ENCODE measurements at places on chromosomes 4 and X.

DNA sequence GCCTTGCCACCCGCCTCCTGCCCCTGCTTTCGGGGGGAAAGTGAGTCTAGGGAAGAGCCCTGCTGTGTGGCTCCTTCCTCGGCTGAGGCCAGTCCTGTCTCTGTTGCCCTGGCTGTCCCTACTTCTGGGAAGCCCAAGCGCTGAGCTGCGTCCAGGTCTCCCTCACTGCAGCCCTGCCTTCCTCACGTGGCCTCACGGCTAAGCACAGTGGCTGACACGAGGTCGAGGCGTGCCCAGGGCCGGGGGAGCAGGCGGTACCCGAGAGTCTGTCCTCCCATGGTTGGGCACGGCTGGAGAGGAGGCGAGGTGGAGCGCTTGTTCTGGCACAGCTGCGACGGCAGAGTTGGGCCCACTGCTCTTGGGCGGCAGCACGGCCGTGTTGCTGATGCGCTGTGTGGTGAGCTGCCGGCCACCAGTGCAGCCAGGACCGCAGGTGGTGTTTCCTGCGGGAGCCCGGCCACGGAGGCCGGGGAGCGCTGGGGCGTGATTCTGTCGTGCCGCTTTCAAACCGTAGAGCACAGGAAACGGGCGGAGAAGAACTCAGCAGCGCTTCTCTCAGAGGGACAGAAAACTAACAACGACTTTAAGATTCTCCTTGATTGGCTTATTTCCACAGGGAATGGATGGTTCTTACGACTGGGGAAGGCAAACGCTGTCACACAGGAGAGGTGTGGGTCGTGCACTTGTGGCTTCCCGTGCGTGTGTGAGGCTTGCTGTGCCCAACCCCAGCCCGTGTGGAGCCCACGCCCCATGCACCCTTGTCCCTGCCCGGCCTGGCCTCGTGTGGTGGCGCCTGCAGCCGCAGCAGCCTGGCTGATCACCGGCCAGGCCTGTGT is 21.3 kb downstream of the MAEA start:
- no peak for DNase-seq

- no peak for DNase-seq
Observed at GRCh38 chrX:66833426-66833825, 194.5 kb upstream of the EDA2R start.

GRCh38 chr4:73967866-73968265 is 14.0 kb downstream of the PF4 start:
- no peak for DNase-seq

DNA sequence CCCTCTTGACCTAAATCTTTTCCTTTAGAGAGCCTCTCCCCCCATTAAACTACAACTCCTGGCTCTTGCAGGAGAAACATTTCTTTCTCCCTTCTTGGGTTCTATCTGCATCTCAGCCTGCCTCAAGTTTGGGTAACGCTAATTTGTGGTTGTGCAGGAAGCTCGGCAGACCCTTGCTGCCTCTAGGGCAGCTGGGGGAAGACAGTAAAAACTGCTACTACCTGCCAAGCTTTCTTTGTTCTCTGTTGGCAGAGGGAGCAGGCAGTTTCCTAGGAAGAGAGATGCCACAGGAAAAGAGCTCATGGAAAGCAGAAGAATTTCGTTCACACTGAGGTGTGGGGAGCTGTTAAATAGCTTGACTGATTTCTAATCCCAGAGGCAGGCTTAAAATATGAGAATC is 555.6 kb upstream of the IGFBP7 start:
- DNase-seq, result no peak

DNA sequence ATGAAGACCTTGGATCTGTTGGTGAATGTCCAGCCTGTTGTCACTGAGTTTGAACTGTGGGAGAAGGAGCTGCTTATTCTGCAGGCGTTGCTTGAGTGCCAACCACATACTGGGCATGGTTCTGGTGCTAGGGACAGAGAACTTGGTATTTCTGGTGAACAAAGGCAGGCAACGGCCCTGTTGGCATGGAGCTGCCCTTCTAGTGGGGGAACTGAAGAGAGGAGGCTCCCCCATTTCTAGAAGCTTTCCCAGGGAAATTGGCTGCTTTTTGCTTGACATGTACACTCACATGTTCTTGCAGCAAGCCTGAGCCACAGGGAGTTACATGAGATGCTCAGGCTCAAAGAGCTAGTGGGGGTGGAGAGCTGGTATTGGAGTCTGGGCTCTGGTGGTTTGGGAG is 8.9 kb upstream of the CD38 start:
- no peak for DNase-seq

GRCh38 chrX:18126971-18127370 is 93.7 kb downstream of the BEND2 start:
- DNase-seq, result no peak

- no peak for DNase-seq
Observed at GRCh38 chr4:140710908-140711622, 45.1 kb downstream of the TBC1D9 start.

- DNase-seq, result no peak
Observed at GRCh38 chrX:103742339-103742738, 31.6 kb downstream of the TMEM31 start.

DNA sequence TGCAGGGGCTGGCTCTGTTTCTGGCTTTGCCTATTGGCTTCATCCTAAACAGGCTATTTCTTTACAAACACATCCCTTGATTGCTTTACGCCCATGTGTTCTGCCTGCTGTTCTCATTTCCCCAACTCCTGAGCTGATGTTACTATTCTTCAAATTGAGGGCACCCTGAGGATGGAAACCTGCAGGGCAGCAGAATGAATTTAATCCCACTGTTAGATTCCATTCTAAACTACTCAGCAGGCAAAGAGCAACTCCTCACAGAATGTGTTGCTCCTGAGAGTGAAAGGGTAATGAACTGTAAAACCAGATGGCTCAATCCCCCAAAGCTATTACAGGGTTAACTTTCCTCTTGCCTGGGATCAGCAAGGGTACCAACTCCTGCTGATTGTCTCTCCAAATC is 75.7 kb downstream of the ANKRD50 start:
- no peak for DNase-seq

DNA sequence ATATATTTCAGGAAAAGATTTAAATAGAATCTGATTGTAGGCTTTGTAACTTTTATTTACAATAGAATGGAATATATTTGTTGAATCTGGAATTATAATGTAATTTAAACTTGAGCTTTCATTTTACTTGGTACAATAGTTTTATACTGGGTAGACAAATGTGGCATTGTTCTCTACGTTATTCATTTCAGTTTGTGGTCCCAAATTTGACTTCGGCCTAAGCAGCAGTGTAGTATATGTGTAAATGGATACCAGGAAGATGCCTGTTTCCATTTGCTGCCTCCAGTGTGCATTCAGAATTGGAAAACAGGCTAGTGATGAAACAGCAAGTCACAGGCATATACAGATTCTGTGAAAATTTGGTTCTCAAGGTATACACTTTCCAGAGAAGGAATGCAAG is 77.8 kb downstream of the CLDN22 start:
- no peak for DNase-seq

GRCh38 chr4:77349796-77350195 is 192.8 kb downstream of the CCNG2 start:
- no peak for DNase-seq

- no peak for DNase-seq
Observed at GRCh38 chr4:87354168-87355102, 31.8 kb upstream of the HSD17B13 start.

- DNase-seq, result no peak
Observed at GRCh38 chrX:147847999-147848398, 63.7 kb upstream of the FMR1 start.

GRCh38 chrX:64191281-64192010 is 14.1 kb downstream of the AMER1 start:
- DNase-seq, result no peak

- no peak for DNase-seq
Observed at GRCh38 chrX:86148594-86148993, 343 bp downstream of the DACH2 start.

GRCh38 chrX:56762220-56762619 is 33.2 kb downstream of the NBDY start:
- no peak for DNase-seq

DNA sequence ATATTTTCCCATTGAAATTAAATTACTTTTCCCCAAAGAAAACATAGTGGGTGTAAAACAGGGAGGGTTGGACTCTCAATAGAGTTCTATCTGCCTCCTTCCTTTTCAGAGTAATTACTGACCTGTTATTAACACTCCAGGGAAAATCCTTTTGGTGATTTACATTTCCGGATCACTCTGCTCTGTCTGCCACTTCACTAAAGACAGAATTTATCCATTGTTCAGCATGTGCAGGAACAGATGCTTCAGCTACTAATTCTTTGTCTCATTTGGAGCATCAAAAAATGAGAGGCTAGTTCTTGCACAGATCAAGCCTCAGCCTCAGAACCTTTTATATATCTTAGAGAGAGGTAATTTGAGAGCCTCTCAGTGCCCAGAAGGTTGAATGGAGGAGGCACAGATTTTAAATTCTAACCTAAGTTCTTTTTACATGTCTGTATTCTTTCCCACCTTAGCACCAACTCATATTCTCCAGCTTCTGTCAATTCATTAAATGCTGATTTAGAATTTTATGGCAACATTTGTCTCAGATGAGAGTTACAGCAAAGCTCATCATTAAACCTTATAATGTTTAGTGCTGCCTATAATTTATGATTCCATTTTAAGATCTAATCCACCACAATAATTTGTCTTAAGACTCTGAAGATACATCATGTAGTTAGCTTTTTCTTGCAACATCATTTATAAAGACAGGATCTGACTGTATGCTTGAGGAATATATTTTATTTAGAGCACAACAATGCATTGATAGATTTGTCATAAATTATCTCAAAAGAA is 1494.4 kb downstream of the STIM2 start:
- no peak for DNase-seq

DNA sequence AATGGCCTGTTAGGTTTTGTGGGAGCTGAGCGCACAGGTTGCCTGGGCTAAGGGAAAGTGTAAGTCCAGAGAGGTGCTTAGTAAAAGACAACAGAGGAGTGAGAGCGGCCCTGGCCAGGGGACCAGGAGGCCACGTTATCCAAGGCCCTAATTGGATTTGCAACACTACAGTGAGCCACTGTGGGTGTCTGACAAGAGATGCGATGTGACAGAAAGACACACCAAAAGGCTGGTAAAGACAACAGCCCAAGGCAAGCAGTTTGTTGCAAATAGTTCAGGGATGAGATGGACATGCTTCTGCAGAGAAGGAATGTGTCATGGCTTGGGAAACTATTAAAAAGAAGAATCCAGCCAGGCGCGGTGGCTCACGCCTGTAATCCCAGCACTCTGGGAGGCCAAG is 162.7 kb upstream of the KIT start:
- DNase-seq, result no peak

DNA sequence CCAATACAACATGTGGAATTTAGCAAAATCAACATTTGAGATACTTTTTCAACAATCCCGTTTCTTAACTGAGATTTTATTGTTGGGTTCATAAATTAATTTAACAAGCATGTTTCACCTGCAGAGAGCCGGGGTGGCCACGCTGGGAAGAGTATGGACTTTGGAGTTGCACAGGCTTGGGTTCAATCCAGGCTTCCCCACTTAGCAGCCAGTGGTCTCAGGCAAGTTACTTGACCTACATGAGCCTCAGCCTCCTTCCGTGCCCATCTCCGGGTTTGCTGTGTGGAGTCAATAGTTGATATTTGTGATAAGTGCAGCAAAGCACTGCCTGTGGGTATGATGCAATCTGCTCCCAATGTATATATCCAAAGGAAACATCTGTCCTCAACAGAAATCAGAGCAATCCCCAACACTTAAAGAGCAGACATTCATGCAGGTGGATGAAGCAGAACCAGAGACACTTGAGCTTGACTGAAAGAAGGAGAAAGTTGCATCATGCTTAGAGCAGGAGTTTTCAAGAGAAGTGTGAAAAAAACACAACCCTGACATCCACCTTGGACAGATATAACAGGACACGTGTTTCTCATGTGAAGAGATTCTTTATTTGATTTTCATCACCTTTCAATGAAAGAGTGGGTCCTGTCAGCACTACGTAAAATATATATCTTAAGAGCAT is 5.1 kb downstream of the CYTL1 start:
- no peak for DNase-seq

DNA sequence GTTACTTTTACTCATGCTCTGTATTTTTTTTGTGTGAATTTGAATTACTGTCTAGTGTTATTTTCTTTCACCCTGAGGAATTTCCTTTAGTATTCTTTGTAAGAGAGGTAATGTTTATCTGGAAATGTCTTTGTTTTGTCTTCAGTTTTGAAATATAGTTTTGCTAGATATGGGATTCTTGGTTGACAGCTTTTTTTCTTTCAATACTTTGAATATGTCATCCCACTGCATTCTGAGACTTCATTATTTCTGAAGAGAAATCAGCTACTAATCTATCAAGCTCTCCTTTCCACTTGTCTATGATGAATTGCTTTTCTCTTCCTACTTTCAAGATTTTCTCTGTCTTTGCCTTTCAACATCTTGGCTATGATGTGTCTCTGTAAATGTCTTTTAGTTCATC is 217.0 kb upstream of the CASK start:
- DNase-seq, result no peak

DNA sequence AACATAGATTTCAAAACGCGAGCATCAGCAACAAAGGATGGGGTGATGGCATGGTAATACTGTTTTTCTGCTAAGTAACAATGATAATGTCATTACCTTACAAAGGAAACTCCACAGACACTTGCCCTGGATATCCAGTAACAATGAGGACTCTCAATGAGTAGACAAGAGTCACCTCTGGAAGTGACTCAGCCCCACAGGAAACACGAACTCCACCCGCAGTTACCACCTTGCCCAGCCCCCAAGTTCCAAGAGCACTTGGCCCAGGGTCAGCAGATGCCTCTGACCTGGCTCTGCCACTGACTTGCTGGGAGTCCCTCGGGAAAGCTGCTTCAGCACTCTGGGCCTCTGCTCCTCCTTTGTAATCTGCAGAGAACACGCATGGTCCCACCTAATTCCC is 110.3 kb upstream of the MAP3K15 start:
- no peak for DNase-seq

- DNase-seq, result no peak
Observed at GRCh38 chrX:140804292-140804691, 94.7 kb downstream of the LINC00632 start.

GRCh38 chr4:127709456-127709855 is 20.7 kb upstream of the SLC25A31 start:
- no peak for DNase-seq

GRCh38 chrX:32137525-32137924 is 1065.7 kb upstream of the FTHL17 start:
- DNase-seq, result no peak

GRCh38 chr4:38967260-38968095 is 64.7 kb downstream of the TMEM156 start:
- DNase-seq, result no peak

DNA sequence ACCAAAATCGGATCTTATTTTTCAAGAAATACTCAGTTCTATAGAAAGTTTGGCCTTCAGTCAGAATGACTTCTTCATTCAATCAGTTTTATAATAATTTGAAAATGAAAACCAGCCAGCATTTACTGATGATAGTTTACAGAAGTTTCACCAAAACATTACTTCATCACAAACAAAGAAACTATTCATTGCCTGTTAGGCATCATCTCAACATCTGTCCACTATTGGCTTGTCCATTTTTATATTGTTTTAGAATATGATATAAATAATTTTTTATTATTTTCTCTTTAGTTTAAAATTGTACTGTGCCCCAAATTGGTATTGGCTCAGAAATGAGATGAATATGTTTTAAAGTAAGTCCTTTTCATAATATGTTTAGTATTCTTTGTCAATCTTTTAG is 38.4 kb downstream of the FAT4 start:
- DNase-seq, result no peak
